ENCODE measurements at places on chromosomes 6 and 20. TPM values are rescaled to one million over a fixed set of nuclear protein-coding genes. Genes with fewer than 3 reads are reported as not detected.

The BMP2 gene
- 1.1 TPM for total RNA-seq

The CYP24A1 gene
- not detected for total RNA-seq

The GFOD1 gene
- total RNA-seq, result 2.2 TPM

The ALDH5A1 gene
- 0.39 TPM for total RNA-seq

Measured in subcutaneous preadipocyte (primary cell).